ENCODE measurements at places on chromosomes 2 and 18.

GRCh38 chr2:236105955-236106607 is 62.1 kb downstream of the GBX2 start:
- DNase-seq, result no peak

DNA sequence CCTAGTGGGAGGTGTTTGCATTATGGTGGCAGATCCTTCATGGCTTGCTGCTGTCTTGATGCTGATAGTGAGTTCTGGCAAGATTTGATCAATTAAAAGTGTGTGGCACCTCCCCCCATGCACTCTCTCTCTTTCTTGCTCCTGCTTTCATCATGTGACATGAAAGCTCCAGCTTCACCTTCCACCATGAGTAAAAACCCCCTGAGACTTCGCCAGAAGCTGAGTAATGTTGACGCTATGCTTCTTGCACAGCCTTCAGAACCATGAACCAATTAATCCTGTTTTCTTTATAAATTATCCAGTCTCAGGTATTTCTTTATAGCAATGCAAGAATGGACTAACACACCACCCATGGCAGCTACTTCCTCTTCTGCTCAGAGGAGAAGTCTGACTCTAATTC is 2181.4 kb upstream of the PIK3C3 start:
- DNase-seq, result no peak

DNA sequence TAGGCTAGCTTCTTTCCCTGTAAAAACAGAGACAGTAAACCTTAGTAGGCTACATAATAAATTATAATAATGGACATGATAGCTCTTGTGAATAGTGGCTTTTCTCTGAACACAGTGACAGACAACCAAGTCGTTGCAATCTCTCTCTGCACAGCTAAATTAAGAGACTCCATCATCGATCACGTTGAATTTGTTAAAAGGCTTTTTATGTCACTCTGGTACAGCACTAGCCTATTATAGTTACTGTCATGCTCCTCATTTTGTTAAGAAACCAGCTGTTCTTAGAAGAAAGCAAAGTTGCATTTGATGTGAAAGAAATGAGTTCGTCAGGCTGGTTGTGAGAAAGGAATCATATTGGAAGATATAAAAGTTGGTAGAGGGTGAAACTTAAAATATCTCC is 50.3 kb upstream of the ARHGAP28 start:
- no peak for DNase-seq

GRCh38 chr18:46034230-46034629 is 37.8 kb downstream of the PSTPIP2 start:
- DNase-seq, result no peak

GRCh38 chr2:183037074-183037552 is 1.1 kb downstream of the NCKAP1 start:
- no peak for DNase-seq

DNA sequence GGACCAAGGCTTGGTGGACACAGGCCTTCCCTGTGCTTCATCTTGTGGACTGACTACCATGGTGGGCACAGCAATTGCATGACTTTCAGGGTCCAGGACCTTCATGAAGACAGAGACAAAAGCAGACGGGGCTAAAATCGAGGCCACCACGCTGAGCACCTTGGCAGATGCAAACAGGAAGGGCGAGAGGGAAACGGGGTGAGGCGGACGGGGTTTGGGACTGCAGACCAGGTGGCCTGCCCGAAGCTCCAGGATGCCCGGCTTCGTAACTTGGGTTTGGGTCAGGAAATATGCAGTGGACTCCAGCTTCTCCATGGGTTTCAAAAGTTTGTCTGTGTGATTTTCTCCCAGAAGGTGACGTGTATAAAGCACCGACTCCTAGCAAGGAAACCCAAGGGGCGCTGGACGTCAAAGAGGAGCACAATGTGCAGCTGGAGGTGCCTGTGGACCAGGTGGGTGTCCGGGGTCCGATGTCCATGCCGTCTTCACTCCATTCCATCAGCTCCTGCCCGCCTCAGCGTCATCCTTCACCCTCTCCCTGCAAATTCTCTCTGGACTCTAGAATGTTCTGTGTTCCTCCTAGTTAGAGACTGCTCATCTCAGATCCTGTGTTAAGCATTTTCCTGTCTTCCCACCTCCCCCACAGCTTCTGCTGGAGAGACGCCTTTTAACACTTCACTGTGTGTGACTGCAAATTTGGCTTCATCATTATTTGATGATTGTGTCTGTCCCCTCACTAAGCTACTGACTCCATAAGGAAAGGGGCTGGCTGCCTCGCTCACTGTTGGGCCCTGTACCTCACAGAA is 65.8 kb downstream of the DCDC2C start:
- DNase-seq, result peak; percentile 20

DNA sequence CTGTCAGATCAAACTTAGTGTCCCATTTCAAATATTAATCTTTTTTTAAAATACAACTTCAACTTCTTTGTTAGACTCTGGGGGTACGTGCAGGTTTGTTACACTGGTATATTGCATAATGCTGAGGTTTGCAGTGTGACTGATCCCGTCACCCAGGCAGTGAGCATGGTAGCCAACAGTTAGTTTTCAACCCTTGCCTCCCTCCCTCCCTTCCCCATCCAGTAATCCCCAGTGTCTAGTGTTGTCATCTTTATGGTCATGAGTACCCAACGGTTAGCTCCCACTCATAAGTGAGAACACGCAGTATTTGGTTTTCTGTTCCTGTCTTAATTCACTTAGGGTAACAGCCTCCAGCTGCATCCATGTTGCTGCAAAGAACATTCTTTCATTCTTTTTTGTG is 23.9 kb downstream of the NOL10 start:
- DNase-seq, result no peak

DNA sequence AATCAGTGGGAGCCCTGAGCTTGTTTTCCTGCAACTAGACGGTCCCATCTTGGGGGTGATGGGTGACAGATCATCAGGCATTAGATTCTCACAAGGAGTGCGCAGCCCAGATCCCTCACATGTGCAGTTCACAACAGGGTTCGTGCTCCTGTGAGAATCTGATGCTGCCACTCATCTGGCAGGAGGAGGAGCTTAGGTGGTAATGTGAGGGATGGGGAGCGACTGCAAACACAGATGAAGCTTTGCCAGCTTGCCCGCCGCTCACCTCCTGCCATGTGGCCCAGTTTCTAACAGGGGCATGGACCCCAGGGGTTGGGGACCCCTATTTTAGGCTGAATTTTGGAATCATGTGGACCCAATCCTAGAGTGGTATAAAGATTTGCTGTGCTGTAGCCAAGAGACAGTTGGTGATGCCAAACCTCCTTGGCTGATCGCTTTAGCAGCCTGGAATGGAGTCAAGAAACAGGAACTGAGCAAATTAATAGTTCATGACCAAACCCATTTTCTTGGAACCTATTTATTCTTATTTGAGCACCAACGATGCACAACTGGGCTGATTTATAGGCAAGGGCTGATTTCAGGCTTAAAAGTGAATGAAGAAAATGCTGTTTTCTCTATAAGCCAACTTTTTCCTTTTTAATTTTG is 25.7 kb downstream of the LPIN1 start:
- no peak for DNase-seq

GRCh38 chr2:39091543-39091942 is 29.3 kb downstream of the SOS1 start:
- no peak for DNase-seq

DNA sequence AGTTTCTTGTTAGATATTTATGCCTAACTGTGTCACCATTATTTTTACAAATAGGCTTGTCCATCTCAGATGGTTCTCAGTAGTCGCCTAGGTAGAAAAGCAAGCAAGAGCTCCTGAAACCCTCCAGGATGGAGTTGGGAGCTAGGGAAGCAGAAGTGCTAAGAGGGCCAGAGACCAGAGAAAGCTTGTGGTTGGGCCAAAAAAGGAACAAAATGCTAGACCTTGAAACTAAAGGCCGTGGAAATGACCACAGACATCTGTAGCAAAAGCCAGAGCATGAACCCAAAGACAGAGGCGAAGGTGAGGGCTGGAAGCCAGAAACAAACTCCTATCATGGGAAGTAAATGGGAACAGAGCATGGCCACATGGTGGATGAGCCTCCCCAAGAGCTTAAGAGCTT is 29.9 kb upstream of the RMDN2 start:
- DNase-seq, result no peak

DNA sequence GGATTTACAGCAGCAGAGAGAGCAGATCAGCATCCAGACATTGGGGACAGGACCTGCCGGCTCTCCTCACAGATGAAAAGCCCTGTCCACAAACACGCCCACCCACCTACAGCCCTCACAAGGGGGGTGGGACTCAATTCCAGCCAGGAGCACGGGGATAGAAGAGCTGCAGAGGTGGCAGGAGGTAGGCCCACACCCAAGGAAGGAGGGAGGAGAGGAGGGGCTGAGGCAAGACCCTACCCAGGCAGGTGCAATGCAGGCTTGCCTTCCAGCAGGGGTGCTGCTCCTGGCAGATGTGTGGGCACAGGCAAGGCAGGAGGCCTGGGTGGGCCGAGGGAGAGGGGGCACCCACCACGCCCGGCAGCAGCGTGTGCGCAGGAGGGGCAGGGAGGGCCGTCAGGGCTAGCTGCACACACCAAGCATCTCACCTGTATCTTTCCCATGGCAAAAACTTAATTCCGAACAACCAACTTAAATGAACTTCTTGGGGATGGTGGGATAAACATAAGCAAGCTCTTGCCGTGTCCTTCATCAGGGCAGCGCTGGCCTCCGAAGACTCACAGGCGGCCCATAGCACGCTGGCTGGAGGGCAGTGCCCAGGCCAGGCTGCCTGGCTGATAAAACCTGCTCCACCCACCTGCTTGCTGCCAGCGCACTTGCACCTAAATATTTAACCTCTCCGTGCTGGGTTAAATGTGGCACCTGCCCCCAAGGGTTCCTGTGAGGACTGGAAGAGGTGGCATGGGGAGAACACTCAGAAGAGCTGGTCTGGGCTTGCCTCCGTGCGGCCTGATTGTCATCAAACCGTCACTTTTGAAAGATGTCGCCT is 219.5 kb downstream of the HDAC4 start:
- DNase-seq, result peak; percentile 36

- DNase-seq, result peak; percentile 36
These were observed 31.7 kb downstream of the ZNF516 start for GRCh38 chr18:76463358-76463757.

DNA sequence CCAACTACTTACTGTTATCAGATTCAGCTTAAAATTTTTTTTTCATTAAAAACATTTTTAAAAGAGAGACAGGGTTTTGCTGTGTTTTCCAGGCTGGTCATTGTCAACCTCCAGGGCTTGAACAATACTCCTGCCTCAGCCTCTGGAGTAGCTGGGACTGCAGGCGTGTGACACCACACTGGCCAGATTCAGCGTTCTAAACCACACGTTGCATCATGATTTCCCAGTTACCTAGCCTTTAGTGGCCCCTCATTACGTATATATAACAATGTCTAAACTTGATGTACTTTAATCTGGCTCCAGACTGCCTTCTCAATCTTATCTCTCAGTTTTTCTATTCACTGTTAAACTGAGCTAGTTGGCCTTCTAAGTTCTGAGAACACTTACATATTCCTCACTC is 89.6 kb downstream of the COMMD1 start:
- DNase-seq, result no peak

- no peak for DNase-seq
These were observed 35.5 kb downstream of the TGIF1 start for GRCh38 chr18:3485153-3486149.
